ENCODE measurements at places on chromosomes 1 and 21. TPM values are rescaled to one million over a fixed set of nuclear protein-coding genes. Genes with fewer than 3 reads are reported as not detected.
A peak's percentile ranks its signal among the peaks of the same experiment; 100 is the strongest.

DNA sequence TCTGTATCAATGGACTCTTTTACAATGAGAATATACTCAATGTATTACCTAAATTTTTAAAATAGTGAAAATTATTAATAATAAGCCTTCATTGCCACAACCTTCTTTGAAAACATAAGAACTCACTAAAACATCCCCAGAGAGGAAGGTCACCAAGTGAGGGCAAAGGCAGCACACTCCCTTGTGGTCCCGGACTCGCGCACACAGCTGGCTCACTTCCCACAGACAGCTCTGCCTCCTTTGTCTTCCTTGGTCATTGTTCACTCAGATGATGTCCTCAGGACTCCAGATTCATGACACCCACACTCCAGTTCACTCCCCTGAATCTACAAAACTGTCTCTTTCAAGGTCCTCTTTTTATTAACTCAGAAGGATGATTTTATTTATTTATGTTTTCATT lies 19.2 kb upstream of the UBR4 start:
- no peak overlapping the region for H3K4me3 ChIP-seq
- no peak for DNase-seq
- H3K27me3 ChIP-seq, result no peaks in the 10 kb centered on the region
- no peaks in the 10 kb centered on the region for H3K4me1 ChIP-seq

The GREM2 gene
- total RNA-seq, result 1.6 TPM

The AKNAD1 gene
- not detected for total RNA-seq

- no peaks in the 10 kb centered on the region for H3K4me1 ChIP-seq
- no peaks in the 10 kb centered on the region for H3K36me3 ChIP-seq
- DNase-seq, result no peak
- no peak overlapping the region for H3K27ac ChIP-seq
- H3K4me3 ChIP-seq, result no peak overlapping the region
Observed at GRCh38 chr21:20852866-20853265, 145.3 kb upstream of the NCAM2 start.

- no peak for DNase-seq
- no peak overlapping the region for H3K27ac ChIP-seq
- no peaks in the 10 kb centered on the region for H3K27me3 ChIP-seq
- peaks cover 3% of the 10 kb centered on the region for H3K4me1 ChIP-seq
- peaks cover 8% of the 10 kb centered on the region for H3K36me3 ChIP-seq
Observed at GRCh38 chr1:101158424-101158823, 78.4 kb upstream of the S1PR1 start.

- H3K36me3 ChIP-seq, result no peaks in the 10 kb centered on the region
- H3K4me3 ChIP-seq, result no peak overlapping the region
- DNase-seq, result no peak
- no peaks in the 10 kb centered on the region for H3K27me3 ChIP-seq
Observed at GRCh38 chr1:234737967-234738314, 128.0 kb upstream of the IRF2BP2 start.

DNA sequence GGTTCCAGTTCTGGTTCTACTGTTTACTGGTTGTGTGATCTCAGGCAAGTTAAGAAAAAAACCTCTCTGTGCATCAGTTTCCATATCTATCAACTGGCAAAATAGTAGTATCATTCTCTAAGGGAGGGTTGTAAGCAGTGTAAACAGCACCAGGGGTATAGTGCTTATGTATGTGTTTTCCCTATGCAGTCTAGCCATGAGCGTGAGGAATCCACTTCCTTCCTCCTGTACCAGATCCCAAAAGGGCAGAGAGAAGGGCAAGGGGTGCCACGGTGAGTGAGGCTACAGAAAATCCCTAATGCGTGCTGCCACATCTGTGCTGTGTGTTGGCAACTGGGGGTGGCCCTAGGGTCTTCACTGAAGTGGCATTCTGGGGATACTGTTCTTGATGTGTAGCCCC lies 18.4 kb upstream of the RNF19B start:
- no peak for DNase-seq
- no peak overlapping the region for H3K4me3 ChIP-seq
- H3K27me3 ChIP-seq, result no peaks in the 10 kb centered on the region
- H3K27ac ChIP-seq, result peak overlapping the region; percentile 87
- peaks cover 78% of the 10 kb centered on the region for H3K4me1 ChIP-seq

DNA sequence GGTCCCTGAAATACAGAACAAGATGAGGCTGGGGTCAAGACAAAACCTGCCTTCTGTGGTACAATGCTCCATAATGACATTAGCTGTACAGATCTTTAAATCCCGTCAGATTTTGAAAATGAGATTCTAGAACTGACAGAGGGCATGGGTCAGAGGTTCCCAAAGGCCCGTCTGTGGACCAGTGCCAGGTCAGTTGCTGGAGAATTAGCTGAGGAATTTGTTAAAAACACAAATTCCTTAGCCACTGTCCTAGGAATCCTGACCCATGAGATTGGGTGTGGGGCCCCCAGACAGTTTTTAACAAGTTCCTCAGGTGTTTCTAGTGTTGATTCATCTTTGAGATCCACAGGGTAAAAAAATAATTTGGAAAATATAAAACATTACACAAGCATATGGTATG lies 97.0 kb downstream of the SIPA1L2 start:
- no peak overlapping the region for H3K27ac ChIP-seq
- H3K4me1 ChIP-seq, result peaks cover 10% of the 10 kb centered on the region
- DNase-seq, result no peak
- H3K4me3 ChIP-seq, result no peak overlapping the region
- no peaks in the 10 kb centered on the region for H3K36me3 ChIP-seq

The BTG2 gene
- total RNA-seq, result 116 TPM

DNA sequence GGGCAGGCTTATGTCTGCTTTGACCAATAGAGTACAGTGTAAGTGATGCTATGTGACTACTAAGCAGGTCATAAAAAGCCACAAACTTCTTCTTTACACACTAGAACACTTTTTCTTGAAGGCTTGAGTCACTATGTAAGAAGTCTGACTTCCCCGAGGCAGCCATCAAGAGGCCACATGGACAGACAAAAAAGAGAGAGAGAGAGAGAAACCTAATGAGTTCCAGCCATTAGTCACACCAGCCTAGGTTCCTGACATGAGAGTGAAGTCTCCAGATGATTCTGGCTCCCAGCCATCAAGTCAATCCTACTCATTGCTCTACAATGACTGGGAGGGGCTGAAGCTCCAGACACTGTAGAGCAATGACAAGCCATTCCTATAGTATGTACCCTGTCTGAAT lies 101.4 kb downstream of the LHX9 start:
- no peaks in the 10 kb centered on the region for H3K4me1 ChIP-seq
- DNase-seq, result no peak
- H3K27ac ChIP-seq, result no peak overlapping the region
- H3K27me3 ChIP-seq, result peaks cover 1% of the 10 kb centered on the region

The MYCL gene
- 0.10 TPM for total RNA-seq

The TRIM46 gene
- total RNA-seq, result 18.3 TPM

The PHACTR4 gene
- total RNA-seq, result 24.8 TPM

The LCE6A gene
- total RNA-seq, result not detected

- peaks cover 33% of the 10 kb centered on the region for H3K36me3 ChIP-seq
- no peak overlapping the region for H3K27ac ChIP-seq
- DNase-seq, result no peak
- no peaks in the 10 kb centered on the region for H3K27me3 ChIP-seq
- peaks cover 70% of the 10 kb centered on the region for H3K4me1 ChIP-seq
Observed at GRCh38 chr1:212291505-212292134, 6.4 kb downstream of the PPP2R5A start.

DNA sequence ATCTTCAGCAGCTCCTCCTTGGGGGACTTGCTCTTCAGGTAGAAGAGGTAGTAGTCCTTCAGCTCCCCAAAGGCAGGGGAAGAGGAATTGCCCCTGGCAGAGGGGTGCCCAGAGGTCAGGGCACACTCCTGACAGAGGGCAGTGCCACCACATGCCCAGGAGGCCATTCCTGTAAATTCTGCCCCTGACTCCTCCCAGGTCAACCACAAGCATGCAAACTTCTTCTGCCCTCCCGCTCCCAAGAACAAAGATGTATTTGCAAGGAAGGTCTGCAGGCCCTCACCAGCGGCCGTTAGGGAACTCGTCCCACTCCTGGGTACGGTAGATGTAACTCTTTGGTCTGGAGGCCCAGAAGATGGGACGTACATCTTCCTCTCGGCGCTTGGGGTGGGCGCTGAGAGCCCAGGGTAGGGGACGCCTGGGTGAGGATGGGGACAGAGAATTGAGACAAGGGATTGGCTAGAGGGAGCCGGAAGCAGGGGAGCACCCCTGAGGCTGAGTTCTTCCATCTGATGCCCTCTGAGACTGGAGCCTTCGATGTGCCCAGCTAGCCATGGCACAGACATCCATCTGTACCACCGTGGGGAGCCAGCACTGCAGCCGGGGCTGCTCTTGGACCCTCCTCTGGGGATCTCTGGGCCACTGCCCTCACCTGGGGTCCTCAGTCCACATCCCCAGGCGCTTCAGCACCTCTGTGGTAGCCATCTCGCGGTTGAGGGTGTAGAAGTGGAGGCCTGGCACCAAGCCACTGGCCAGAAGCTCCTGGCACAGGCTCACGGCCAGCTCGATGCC lies 11.1 kb downstream of the MTHFR start:
- no peak for DNase-seq
- H3K36me3 ChIP-seq, result peaks cover 32% of the 10 kb centered on the region

DNA sequence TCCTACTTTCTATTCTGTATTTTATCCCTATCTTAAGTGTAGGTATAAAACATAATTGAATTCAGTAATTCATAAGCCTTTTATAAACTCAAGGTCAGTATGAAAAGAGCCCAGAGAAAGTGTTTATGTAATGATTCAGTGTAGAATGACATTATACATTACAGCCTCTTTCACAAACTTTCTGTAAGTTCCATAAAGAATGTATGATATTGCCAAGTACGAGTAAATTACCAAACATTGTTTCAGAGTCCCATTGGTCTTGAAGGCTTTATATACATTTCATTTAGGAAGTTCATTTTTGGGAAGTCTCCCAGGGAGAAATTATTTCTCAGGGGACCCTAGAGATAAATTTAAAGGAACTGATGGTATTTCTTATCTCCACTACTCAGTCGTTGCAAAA lies 37.8 kb upstream of the VAMP3 start:
- DNase-seq, result no peak
- no peak overlapping the region for H3K27ac ChIP-seq
- no peak overlapping the region for H3K4me3 ChIP-seq
- no peaks in the 10 kb centered on the region for H3K36me3 ChIP-seq
- H3K4me1 ChIP-seq, result no peaks in the 10 kb centered on the region
- H3K27me3 ChIP-seq, result peaks cover 10% of the 10 kb centered on the region

The LHX4 gene
- total RNA-seq, result not detected

The MORC3 gene
- total RNA-seq, result 43.6 TPM

- peaks cover 12% of the 10 kb centered on the region for H3K27me3 ChIP-seq
- no peaks in the 10 kb centered on the region for H3K4me1 ChIP-seq
- H3K27ac ChIP-seq, result no peak overlapping the region
- no peaks in the 10 kb centered on the region for H3K36me3 ChIP-seq
- no peak overlapping the region for H3K4me3 ChIP-seq
Observed at GRCh38 chr1:38326856-38327255, 280.3 kb upstream of the POU3F1 start.

GRCh38 chr1:115544131-115544530 lies 97.6 kb upstream of the VANGL1 start:
- H3K4me3 ChIP-seq, result no peak overlapping the region
- H3K27ac ChIP-seq, result no peak overlapping the region
- no peak for DNase-seq
- H3K36me3 ChIP-seq, result no peaks in the 10 kb centered on the region
- no peaks in the 10 kb centered on the region for H3K4me1 ChIP-seq

The PSEN2 gene
- total RNA-seq, result 4.9 TPM

The IFI16 gene
- 394 TPM for total RNA-seq

GRCh38 chr21:45182958-45183357 lies 104.7 kb downstream of the POFUT2 start:
- H3K27ac ChIP-seq, result no peak overlapping the region
- no peak overlapping the region for H3K4me3 ChIP-seq
- no peaks in the 10 kb centered on the region for H3K27me3 ChIP-seq
- DNase-seq, result no peak
- H3K36me3 ChIP-seq, result peaks cover 62% of the 10 kb centered on the region
- H3K4me1 ChIP-seq, result no peaks in the 10 kb centered on the region

DNA sequence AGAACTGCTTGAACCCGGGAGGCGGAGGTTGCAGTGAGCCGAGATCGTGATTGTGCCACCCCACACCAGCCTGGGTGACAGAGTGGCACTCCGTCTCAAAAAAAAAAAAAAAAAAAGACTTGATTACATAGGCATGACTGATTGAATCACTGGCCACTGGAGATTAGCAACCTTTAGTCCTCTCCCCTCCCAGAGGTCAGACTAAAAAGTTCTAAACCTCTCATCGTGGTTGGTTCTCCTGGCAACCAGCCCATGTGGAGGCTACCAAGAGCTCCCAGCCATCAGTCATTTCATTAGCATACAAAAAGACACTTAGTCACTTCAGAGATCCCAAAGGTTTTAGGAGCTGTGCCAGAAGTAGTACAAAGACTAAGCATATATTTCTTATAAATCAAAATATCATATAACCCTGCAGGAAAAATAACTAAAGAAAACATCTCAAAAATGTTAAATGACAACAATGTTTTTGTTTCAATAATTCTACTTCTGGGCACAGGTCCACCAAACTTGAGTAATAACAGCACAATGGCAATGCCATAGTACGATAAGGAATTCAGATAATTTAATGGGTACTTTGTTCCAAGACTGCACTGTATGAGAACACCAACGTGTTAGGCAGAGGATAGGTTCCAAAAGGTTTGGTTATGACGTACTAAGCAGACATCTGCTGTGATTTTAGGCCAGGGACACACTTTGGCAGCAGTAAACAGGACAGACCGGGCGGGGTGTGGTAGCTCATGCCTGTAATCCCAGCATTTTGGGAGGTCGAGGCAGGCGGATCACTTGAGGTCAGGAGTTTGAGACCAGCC lies 18.1 kb downstream of the USP48 start:
- no peak overlapping the region for H3K4me3 ChIP-seq
- no peaks in the 10 kb centered on the region for H3K27me3 ChIP-seq
- DNase-seq, result no peak
- no peak overlapping the region for H3K27ac ChIP-seq
- peaks cover 55% of the 10 kb centered on the region for H3K4me1 ChIP-seq
- H3K36me3 ChIP-seq, result peaks cover 7% of the 10 kb centered on the region

- H3K27ac ChIP-seq, result no peak overlapping the region
- H3K4me3 ChIP-seq, result no peak overlapping the region
- peaks cover 6% of the 10 kb centered on the region for H3K36me3 ChIP-seq
Observed at GRCh38 chr1:3319874-3320245, 134.6 kb upstream of the ARHGEF16 start.

The SLC9C2 gene
- not detected for total RNA-seq
